Activated naive CD4-positive, alpha-beta T cell treated with Interleukin-2 at 50 U/mL for 16 hours (primary cell): ENCODE measurements at places on chromosomes 4 and X.

- DNase-seq, result no peak
Observed at GRCh38 chr4:185033950-185034349, 15.7 kb downstream of the HELT start.

- no peak for DNase-seq
Observed at GRCh38 chrX:10171249-10171648, 14.5 kb downstream of the CLCN4 start.

- no peak for DNase-seq
Observed at GRCh38 chr4:125728568-125728967, 413.8 kb downstream of the FAT4 start.

- DNase-seq, result no peak
Observed at GRCh38 chrX:149493567-149494562, 11.2 kb downstream of the IDS start.

DNA sequence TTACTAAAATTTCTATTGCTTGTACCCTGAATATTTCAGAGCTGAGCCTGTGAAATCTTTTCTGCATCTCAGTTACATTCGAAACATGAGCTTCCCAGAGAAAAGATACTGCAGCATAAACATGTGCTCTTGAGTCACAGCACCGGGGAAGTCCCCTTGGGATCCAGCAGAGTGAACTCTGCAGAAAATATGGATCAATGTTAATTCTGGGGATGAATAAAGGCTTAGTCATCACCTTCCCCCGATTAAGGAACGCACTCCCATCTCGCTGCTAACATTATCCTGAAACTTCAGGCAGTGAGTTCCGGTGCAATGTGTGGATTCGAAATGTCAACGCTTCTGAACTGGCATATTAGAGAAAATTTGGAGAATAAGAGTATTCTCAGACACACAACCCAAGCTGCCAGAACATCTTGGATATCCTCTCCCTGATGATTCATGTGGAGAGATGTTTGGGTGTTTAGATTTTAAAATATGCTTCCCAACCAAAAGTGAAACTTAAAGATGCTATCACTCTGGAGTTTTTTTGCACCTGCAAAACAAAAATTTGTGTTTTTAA, 90.8 kb downstream of the IRF2 start:
- DNase-seq, result no peak

- DNase-seq, result peak; percentile 48
Observed at GRCh38 chrX:16892504-16893362, 22.6 kb upstream of the RBBP7 start.

DNA sequence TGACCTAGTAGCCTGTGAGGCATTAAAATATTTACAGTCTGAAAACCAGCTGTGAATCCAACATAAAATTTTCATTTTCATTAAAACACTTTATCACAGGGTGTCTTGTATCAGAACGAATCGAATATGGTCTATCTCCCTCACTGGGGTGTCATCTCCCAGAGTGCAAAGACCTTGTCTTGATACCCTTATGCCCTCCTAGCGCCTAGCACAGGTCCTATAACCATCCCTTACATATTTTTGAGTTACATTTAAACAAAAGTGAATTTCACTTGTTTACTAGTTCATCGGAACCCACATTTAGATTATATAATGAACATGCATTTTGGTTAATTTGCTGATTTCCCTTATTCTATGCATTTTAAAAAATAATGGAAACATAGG, 14.0 kb downstream of the DIPK2B start:
- DNase-seq, result no peak

DNA sequence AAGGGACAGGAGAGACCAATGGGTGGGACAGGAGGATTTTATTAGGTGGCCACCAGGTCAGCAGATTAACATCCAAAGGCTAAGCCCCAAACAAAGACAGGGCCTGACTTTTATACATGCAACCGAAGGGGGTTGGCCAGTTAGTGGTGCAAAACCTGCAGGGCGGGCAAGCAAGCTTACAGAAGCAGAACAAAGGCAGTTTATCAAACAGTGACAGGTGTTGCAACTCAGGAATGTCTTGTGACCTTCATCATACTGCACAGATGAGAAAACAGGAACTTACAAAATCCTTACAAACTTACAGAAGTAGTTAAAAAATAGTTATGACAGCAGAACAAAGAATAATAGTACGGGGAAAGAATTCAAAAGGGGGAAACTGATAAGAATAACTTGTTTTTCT, 708.1 kb downstream of the GLUD2 start:
- no peak for DNase-seq

DNA sequence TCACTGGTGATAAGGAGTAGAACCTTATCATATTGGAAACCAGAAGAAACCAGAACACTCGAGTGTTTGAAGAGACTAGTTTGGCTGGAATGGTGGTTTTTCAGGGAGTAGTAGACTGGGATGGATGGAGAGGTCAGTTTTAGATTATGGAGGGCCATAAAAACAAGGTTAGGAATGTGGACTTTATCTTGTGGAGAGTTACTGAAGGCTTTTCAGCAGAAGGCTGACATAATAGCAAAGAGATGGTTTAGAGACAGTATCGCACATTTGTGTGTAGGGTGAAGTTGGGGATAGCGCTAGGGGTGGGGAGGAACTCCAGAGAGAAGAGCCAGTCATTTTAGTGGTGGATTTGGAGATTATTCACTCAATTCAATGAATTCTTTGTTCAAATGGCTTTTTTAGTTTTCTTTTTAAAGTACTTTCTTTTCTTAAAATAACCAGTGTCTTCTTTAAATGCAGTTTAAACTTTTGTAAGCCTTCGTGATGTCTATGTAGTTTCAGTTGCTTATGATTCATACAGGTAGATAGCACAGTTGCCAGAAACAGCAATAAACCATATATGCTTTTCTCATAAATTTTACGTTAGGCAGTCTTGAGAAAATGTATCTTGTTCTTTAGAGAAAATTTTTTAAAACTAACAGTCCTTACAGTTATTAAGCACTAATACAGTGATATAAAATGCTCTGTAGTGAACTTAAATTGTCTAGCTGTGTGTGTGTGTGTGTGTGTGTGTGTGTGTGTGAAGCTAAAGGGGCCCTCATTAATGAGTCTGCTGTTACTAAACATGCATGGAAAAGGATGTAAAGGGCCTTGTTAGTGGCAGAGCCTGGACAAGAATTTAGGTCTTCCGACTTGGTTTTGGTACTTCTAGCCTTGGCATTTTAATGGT, 3.8 kb downstream of the ARHGAP10 start:
- no peak for DNase-seq

DNA sequence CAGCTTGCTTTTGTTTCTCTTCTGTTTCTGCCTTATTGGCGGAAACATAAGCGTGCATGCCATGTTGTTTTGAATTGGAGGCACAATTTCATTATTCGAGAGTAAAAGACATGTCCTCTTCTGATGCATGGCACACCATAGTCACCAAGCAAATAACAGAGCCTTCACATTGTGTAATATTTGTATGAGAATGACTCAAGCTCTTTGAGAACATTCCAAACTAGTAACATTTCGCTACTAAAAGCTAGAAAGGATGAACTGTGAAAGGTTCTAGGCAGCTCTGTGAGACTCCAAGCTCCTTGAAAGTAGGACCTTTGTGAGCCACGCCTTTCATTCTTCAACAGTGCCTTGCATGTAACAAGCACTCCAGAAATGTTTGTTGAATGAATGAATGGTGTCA, 9.2 kb upstream of the ANXA3 start:
- no peak for DNase-seq

DNA sequence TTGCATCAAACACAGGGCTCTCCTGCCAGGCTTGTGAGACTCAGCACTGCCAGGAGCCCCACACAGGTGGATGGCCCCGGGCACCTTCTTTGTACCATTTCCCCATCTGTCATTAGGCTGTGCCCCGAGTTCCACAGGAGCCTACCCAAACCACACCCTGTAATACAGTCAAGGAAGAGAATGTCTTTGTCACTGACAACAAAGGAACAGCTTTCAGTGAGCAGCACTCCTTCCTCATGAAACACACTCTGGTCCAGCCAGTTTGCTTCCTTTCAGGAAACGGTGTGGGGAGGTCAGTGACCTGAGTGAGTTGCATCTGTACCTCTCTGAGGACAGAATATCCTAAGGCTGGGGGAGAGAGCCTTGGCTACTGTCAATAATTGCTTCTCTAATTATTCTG, 53.7 kb downstream of the LNX1 start:
- DNase-seq, result no peak

DNA sequence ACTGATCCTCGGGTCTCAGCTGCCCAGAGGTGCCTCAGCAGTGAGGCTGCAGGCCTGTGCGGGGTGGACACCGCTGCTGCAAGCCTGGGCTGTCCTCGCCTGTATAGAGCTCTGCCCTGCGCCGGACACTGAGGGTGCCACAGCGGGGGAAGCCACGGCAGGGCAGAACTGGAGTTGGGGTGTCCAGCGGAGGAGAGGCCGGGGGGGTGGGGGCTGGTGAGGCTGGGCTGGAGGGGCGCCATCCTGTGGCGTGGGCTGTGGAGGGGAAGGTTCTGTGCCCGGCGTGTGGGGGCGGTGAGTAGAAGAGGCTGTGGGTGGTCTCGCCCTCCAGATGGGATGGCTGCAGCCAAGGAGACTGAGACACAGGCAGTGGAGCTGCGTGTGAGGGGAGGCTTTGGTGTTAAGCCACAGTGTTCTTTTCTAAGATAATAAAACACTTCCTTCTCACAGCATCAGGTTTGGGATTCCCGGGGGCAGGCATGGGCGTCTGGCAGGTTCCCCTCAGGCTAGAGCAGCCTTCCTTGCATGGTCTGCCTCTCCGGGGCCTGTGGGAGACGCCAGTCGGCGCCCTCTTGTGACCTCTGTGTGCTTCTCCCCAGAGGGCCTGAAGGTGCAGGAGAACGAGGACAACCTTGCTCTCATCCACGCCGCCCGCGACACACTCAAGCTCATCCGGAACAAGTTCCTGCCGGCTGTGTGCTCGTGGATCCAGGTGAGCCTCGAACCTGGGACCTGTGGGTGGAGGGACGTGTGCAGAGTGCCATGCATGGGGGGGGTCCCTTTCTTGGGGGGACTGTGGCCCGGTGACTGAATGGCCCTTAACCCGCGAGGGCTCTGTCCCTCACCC, 7.4 kb downstream of the UVSSA start:
- DNase-seq, result no peak

- DNase-seq, result no peak
Observed at GRCh38 chrX:107484002-107484726, 34.7 kb downstream of the FRMPD3 start.

DNA sequence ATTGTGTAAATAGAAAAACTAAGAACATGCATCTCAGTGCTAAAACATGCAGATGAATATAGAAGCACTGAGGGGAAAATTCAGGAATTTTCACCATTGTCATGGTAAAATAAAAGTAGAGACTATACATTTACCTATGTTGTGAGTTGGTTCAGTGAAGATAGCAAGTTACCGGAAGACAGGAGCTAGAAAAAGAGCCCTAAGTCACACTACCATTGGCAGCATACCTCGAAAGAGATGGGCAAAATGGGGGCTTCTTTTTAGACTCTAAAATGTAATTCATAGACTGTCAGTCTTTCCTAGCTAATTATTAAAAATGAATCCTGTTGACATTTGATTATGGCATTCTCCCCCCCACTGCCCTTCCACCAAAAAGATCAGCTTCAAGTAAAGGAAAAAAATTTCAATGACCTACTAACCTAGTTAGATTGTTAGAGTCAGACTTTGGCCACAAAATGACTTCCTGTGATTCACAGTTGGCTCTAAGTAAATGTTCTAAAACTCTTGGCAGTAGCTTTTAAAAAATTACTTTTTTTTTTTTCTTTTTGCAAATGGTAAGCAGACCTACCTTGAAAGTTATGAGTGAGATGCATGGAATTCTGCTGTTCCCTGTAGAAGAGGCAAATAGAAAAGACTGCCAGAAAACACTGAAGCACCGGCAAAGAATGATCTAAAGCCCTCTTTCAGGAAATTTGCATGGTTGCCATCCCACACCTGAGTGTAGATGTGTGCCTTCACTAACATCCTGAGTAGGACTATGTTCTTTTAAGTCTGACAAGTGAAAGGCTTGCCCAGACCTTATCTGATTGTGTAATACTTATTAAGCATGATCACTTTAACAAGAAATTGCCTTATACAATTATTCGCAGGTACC, 26.4 kb upstream of the ARSJ start:
- DNase-seq, result no peak

DNA sequence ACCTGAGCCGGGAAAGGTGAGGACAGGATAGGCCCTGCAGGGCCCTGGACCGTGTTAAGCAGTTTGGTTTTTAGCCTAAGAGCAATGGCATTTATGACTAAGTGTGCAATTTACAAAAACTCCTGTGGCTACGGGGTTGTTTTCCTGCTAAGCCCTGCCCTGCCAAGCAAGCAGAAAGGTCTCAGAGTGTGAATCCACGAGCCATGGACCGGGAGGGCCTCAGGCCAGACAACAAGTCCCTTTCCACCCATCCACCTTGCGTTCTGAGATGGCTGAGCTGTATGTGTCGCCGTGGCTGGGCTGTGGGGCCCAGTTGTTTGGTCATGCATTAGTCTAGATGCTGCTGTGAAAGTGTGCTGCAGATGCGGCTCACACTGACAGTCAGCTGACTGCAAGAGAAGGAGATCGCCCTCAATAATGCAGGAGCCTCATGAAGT, 33.9 kb upstream of the AFAP1 start:
- DNase-seq, result no peak

DNA sequence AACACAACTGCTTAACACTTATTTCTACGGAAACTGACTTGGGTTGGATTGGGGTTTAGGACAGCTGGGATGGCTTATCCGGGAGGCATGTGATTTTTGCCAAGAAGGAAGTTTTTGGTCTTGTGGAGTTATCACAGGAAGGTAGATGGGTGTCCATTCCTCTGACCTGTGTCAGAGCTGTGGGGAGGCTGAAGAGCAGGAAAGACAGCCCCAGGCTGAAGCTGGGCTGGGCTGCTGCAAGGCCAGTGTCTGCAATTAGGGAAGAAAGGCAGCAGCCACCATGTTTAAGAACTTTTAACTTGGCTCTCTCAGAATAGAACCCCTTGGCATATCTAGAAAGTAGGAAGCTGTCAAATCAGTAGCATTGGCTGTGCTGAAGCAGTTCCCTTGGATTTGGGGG, 42.3 kb downstream of the CCNG2 start:
- no peak for DNase-seq

DNA sequence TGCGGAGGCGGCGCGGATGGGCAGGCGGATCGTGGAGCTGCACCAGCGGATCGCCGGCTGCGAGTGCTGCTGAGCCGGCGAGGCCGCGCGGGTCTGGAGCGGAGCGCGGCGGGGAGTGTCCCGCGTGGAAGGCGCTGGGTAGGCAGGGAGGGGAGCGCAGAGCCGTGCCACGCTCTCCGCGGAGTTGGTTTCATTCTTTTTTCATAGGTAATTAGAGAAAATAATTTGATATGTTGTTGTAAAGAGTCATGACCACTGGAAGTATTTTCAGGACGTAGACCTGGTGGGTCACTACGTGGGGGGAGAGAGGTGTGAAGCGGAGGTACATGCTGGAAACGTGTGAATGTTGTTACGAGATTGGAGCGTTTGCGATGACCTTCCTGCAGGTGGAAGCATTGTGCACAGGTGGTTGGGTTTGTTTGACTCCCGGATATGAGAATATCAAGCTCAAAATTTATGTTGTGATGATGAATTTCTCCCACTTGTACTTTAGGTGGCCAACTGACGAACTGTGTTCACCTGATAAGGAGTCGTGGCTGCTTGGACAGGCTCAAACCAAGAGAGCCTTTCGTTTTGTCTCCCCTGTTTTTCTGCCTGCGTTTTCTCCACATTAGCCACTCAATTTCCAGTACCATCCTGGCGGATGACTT, 19.1 kb upstream of the S100P start:
- DNase-seq, result peak; percentile 66
